Tibial nerve (tissue), 4 donors: ENCODE measurements at places on chromosomes 7 and 10. TPM values are rescaled to one million over a fixed set of nuclear protein-coding genes. Genes with fewer than 3 reads are reported as not detected.
A peak's percentile ranks its signal among the peaks of the same experiment; 100 is the strongest.

DNA sequence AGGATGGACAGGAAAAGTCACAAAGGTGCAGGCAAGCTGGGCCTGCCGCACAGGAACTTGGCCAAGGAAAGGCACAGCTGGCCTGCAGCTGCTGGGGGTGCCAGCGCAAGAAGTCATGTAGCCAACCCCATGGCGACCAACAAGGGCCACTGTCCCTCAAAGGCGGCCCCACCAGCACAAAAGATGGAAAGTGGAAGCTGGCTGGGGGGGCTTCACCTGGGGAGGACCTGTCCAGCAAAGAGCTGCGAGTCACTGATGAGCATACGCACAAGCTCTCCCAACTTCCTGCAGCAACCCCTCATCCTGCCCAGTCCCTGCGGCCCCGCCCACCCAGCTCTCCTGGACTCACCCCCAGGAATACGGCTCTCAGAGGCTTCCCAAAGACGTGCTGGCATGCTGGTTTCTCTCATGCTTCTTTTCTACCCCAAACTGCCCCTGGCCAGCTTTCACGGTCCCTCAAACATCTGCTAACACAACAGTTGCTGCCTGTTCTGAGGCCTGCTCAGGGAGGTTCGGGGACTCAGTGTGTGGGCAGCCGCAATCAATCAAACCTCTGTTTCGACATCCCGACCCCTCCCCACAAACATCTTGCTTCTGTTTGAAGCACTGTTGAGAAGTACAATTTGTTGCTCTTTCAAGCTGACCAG, 67.6 kb downstream of the FAM53B start:
- H3K36me3 ChIP-seq: no peaks in the 10 kb centered on the region
- H3K4me3 ChIP-seq: no peak overlapping the region
- DNase-seq: no peak
- peaks cover 7% of the 10 kb centered on the region for H3K4me1 ChIP-seq
- H3K27me3 ChIP-seq: no peaks in the 10 kb centered on the region
- peak overlapping the region; percentile 93 for H3K27ac ChIP-seq

The SLC13A1 gene
- total RNA-seq: not detected

DNA sequence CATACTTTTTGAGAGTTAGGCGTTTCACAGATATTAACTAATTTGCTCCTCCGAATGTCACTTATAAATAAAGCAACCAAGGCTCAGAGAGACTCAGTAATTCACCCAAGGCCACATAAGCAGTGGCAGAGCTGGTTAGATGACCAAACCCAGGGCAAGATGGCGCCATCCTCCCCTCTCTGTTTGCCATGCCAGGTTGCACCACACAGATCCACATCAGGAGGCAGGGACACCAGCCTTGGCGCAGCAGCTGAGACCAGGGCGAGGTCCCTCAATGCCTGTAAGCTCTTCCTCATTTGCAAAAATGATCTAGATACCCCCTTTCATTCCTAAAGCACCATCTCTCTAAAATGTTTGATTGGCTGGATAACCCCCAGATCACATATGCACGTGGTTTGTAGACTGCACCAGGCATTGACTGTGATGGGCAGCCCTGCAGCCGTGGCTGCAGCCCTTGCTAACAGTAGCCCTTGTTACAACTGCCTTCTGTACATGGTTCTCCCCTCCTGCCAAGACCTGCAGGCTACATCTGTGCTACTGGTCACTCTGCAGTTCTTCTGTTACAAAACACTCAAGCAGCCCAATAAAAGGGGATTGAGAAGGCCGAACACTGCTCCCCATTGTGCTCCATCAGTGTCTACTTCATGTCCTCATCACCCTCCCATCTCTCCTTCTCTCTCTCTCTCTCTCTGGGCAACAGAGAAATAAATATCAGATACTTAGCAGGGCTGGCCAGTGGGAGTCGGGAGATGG, 298.6 kb downstream of the PRPF18 start:
- H3K4me1 ChIP-seq: no peaks in the 10 kb centered on the region
- DNase-seq: no peak
- no peak overlapping the region for H3K4me3 ChIP-seq
- H3K27ac ChIP-seq: peak overlapping the region; percentile 74
- H3K27me3 ChIP-seq: no peaks in the 10 kb centered on the region

GRCh38 chr10:92480413-92480812, 93.5 kb downstream of the IDE start:
- H3K4me3 ChIP-seq: no peak overlapping the region
- no peak for DNase-seq
- H3K4me1 ChIP-seq: no peaks in the 10 kb centered on the region
- peaks cover 9% of the 10 kb centered on the region for H3K36me3 ChIP-seq

DNA sequence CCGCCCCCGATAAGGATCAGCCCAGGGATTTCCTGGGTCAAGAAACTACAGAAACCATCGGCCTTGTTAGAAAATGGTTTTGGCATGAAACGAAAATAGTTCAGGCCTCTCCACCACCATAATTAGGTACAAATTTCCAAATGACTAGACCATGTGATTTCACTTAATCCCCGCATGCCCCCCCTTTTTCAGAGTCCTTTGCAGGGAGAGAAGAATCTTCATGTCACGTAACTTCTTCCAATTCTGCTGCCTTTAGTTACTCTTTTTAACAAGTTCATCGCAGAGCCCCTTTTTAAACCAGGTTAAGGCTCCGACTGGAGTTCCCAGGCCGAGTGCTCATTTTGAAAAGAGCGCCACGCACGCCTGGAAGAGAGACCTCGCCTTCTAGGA, 3.4 kb downstream of the PDGFA start:
- peaks cover 15% of the 10 kb centered on the region for H3K36me3 ChIP-seq
- peak overlapping the region; percentile 52 for H3K4me3 ChIP-seq
- no peaks in the 10 kb centered on the region for H3K27me3 ChIP-seq
- peaks cover 44% of the 10 kb centered on the region for H3K4me1 ChIP-seq

GRCh38 chr7:155206318-155207020, 91.2 kb upstream of the INSIG1 start:
- H3K36me3 ChIP-seq: no peaks in the 10 kb centered on the region
- H3K27ac ChIP-seq: peak overlapping the region; percentile 38
- peak; percentile 33 for DNase-seq

DNA sequence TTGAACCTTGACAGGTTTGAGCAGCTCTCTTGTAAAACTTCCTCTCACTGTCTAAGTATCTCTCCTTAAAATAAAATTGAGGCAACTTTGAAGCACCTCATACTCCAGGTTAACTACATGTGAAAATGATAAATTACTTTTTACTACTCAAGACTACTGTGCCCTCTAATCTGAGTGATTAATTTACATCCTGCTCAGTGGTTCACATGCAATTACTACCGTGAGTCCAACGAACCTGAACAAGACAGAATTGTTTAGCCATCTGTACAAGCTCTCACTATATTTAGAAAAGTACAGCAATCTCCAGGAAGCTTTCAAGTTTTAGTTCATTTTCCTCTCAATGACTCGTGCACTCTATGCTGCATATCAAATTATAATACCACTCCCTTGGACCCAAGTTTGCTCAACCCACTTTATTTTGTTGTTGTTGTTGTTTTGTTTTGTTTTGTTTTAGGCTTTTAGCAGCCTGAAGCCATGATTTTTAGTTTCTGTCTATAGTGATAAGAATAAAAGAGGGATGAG, 21.2 kb downstream of the PDE1C start:
- no peaks in the 10 kb centered on the region for H3K27me3 ChIP-seq
- H3K4me1 ChIP-seq: no peaks in the 10 kb centered on the region
- H3K36me3 ChIP-seq: no peaks in the 10 kb centered on the region
- H3K4me3 ChIP-seq: no peak overlapping the region
- no peak for DNase-seq

DNA sequence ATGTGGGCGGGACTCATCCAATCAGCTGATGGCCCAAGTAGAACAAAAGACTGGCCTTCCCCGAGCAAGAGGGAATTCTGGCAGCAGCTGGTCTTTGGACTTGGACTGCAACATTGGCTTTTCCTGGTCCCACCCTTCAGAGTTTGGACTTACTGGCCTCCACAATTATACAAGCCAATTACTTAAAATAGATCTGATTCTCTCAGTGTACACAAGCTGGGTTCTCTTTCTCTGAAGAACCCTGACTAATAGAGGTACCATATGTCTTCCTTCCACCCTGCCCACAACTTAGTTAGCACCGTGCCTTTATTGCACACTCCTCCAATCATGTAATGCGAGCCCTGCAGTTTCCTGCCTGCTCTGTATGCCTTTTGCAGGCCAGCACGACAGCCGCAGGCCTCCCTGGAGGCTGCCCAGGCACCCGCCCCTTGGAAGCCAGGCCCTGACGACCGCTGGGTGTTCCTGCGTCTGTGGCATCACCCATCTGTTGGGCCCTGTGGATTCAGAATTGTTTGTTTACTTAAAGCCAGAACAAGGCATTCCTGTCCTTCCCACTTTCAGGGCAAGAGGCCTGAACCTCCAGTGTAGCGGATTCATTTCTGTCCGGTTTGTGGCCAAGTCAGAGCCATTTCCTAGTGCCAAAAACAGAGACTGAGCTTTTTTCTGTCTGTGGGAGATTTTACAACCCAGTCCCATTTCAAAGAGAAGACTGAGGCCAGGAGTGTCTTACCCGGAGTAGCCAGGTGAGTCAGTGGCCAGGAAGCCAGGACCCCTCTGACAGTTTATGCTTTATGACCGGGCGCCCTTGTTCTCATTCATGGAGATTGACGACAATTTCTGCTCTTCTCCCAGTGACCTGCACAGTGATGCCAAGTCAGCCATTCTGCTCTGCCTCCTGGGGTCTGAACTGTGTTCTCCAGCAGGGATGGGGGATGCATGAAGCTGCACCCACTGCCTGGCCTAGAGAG, 968 bp upstream of the INMT start:
- no peaks in the 10 kb centered on the region for H3K27me3 ChIP-seq
- H3K4me3 ChIP-seq: no peak overlapping the region
- H3K27ac ChIP-seq: peak overlapping the region; percentile 74
- H3K4me1 ChIP-seq: peaks cover 7% of the 10 kb centered on the region

DNA sequence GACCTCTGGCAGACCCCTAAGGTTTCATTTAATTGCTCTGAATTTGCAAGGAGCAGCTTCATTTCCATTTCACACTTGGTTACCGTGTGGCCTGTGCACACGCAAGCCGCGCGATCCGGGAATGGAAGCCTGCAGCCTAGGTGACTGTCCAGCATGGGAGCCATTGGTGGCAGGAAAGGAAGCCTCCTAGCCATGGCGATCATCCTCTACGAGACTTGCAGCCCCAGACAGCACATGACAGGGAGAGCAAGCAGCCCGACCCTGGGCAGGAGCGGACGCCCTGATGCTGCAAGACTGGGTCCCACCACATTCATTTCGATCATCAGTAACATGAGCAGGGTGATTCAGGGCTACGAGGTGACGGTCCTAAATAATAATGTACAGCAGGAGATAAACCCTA, 33.9 kb downstream of the C10orf143 start:
- no peaks in the 10 kb centered on the region for H3K36me3 ChIP-seq
- H3K4me1 ChIP-seq: no peaks in the 10 kb centered on the region
- H3K27me3 ChIP-seq: no peaks in the 10 kb centered on the region
- no peak overlapping the region for H3K27ac ChIP-seq
- DNase-seq: no peak

- no peaks in the 10 kb centered on the region for H3K36me3 ChIP-seq
- no peaks in the 10 kb centered on the region for H3K4me1 ChIP-seq
- H3K27me3 ChIP-seq: no peaks in the 10 kb centered on the region
- no peak for DNase-seq
Observed at GRCh38 chr10:82089327-82089726, 214.3 kb downstream of the NRG3 start.

DNA sequence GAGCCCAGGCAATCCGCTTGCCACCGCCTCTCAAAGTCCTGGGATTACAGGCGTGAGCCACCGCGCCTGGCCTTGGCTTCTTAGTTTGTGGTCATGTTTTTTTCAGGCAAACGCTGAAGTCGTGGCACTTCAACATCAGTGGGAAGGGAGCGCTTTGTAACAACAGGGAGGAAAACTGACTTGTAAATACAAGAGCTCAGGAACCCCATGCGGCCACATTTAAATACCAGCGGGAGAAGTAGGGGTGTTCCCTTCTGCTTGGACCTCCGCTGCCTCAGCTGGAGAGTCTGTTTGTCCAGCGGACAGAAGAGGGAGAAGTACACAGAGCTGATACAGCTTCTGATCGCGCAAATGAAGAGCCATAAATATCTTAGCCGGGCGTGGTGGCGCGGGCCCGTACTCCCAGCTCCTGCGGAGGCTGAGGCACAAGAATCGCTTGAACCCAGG, 108.7 kb upstream of the KMT2C start:
- no peaks in the 10 kb centered on the region for H3K4me1 ChIP-seq
- no peaks in the 10 kb centered on the region for H3K36me3 ChIP-seq
- no peak overlapping the region for H3K4me3 ChIP-seq
- no peaks in the 10 kb centered on the region for H3K27me3 ChIP-seq
- no peak for DNase-seq
- no peak overlapping the region for H3K27ac ChIP-seq

DNA sequence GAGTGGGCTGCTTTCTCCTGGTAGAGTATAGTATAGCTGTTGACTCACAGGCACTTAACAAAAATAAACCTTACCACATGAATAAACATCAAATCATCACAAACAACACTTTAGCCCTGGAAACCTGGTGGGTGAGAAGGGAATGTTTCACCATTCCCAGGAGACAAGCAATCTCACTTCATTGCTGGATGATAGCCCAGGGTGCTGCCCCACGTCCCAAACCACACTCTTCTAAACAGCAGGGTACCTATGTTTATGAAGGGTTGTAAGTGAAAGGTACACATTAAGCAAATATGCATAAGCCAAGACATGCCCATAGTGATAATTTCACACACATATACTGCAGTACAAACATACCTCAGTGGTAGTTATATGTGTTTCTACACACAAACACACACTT, 276.2 kb downstream of the FGFR2 start:
- H3K36me3 ChIP-seq: no peaks in the 10 kb centered on the region
- no peak for DNase-seq
- no peak overlapping the region for H3K4me3 ChIP-seq
- H3K4me1 ChIP-seq: no peaks in the 10 kb centered on the region
- no peak overlapping the region for H3K27ac ChIP-seq
- no peaks in the 10 kb centered on the region for H3K27me3 ChIP-seq

The PCGF5 gene
- total RNA-seq: 38.4 TPM

DNA sequence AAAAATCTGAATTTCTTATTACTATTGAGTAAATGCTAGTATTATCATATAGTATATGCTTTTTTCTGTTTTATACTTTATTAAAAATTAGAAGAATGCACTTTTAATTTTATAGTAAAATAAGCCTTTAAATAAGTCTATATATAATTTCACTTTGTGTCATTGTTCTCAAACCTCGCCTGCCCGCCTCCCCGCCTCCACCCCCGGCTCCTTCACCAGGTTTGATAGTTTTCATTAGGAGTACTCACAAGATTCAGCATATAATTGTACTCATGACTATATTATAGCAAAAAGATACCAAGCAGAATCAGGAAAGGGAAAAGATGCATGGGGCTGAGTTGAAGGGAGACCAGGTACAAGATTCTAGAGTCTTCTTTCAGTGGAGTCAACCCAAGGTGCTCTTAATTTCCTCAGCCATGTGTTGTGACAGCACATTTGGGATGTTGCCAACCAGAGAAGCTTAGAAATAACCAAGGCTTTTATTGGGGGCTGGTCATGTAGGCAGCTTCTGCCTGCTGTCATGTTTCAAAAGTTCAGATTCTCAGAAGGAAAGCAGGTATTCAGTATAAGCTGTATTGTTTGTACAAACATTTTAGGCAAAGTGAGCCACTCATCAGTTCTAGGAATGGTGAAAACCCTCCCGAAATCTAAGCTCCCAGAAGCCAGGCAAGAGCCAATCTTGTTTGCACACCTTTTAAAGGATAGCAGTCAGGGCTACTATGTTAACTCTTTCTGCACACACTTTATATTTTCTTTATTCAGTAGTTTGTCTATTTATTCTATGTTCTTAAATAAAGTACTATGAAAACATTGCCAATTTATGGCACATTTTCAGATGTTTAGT, 12.3 kb downstream of the NHLRC2 start:
- H3K4me1 ChIP-seq: no peaks in the 10 kb centered on the region
- no peaks in the 10 kb centered on the region for H3K27me3 ChIP-seq
- no peak overlapping the region for H3K4me3 ChIP-seq
- DNase-seq: no peak
- H3K36me3 ChIP-seq: peaks cover 43% of the 10 kb centered on the region
- H3K27ac ChIP-seq: no peak overlapping the region

The AGBL3 gene
- 1.7 TPM for total RNA-seq
